ENCODE measurements at places on chromosomes 12 and 14.

DNA sequence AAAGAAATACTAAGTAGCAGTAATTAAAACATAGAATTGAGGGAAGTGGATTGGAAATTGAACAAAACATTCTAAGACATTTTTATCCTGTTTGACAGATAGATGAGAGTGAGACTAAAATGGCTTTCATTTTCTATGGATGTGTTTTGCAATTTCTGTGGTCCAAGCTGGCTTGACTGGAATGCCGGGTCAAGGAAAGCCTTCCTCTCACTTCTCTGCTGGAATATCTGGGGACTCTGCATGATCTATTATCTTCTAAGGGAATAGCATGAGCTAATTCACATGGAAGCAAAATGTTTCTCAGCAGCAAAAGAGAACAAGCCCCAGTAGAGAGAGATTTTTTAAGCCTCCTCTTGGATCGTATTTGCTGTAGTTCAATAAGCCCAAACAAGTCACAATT, 407.9 kb upstream of the ATXN7L3B start:
- no peak for DNase-seq

DNA sequence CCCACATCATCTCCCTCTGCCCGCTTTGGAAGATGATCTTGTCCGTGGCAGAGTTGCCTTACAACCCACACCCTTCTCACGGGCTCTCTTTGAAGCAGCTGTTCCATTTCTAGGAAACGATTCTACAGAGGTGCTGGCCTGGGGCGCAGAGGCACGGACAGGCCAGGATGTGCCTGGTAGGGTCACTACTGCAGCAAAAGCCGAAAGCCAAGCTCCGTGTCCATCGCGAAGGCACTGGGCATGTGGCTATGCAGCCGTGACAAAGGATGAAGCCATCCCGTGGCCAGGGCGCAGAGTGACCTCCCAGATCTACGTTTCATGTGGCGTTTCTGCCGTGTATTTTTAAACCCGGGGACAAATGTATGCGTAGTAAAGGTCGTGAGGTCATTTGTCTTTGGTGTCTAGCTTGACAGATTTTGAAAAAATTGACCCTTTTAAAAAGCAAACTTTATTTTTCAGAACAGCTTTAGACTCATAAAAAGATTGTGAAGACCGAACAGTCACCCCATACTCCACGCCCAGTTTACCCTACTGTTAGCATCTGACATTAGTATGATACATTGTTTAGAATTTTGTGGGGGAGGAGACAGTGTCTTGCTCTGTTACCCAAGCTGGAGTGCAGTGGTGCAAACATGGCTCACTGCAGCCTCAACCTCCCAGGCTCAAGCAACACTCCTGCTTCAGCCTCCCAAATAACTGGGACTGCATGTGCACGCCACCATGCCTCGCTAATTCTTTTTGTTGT, 40.4 kb upstream of the NCOR2 start:
- DNase-seq: no peak

DNA sequence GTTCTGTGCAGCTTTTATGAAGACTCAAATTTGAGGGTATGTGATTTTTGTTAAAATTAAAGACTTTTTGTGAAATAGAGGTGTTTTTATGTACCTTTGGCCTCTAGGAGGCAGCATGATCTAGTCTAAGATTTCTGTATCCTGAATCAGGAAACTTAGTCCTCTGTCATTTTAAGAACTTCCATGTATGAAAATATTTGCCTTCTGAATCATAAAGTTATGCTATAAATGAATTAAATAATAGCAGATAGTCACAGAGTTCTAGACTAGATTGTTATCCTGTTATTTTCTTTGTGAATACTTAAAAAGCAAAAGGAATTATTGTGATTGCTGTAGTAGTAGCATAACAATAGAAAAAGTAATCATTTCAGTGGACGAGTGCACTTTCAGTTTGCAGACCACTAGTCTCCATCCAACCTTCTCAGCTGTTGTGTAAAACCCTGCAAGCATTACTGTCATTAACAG, 56.3 kb downstream of the FGD4 start:
- DNase-seq: peak; percentile 45

- DNase-seq: no peak
These were observed 381.6 kb downstream of the DPF3 start for GRCh38 chr14:72512281-72512680.

- DNase-seq: no peak
These were observed 759.3 kb downstream of the BCL11B start for GRCh38 chr14:98512501-98513251.

- DNase-seq: no peak
These were observed at the start of gene PROX2 for GRCh38 chr14:74875941-74876913. Gene PROX2, minus strand, starts transcription at chr14:74876145. Its CDS starts 12,311 bp downstream, at chr14:74863834.

DNA sequence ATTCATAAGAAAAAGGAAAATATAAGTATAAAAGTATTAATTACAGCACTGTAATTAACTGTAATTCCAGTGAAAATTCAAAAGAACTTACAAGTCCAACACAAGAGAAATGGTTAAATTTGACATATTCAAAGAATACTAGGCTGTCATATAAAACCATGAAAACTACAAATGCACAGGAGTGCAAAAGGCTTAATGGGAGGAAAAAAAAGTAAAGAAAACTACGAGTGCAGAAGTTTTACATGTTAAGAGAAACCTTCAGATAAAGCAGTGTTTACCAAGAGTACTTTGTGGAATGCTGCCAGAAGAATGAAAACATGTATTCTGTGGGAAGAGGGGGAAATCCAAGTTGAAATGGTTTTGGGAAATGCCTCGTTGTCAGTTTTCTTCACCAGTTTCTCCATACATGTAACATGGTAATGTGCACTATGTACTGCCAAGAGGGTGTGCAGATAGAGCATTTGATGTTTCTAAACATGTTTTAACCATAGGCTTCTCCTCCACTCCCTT, 9.1 kb downstream of the HEATR5A start:
- no peak for DNase-seq

Data from HCT116 (cell line).